ENCODE measurements at places on chromosomes 11 and 22.

DNA sequence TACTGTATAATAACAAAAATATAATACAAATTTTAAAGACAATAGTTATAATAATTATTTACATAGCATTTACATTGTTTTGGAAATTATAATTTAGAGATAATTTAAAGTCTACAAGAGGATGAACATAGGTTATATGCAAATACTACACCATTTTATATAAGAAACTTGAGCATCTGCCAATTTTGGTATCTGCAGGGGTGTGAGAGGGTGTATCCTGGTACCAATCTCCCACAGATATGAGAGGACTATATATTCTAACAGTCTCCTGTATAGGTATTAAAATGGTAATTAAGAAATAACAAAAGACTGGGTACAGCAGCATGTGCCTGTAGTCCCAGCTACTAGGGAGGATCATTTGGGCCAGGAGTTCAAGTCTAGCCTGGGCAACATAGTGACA, 134.4 kb downstream of the APOL5 start:
- DNase-seq, result no peak

GRCh38 chr11:100719362-100719761, 32.3 kb downstream of the ARHGAP42 start:
- no peak for DNase-seq

GRCh38 chr11:2968341-2968900, 23.7 kb downstream of the NAP1L4 start:
- DNase-seq, result no peak

GRCh38 chr11:12497431-12497830, 120.1 kb downstream of the PARVA start:
- no peak for DNase-seq

GRCh38 chr11:133987171-133987570, 30.4 kb upstream of the IGSF9B start:
- DNase-seq, result no peak

GRCh38 chr22:39771486-39771885, 122.1 kb downstream of the ENTHD1 start:
- no peak for DNase-seq

- DNase-seq, result no peak
These were observed 37.3 kb upstream of the MYO18B start for GRCh38 chr22:25704701-25705100.

DNA sequence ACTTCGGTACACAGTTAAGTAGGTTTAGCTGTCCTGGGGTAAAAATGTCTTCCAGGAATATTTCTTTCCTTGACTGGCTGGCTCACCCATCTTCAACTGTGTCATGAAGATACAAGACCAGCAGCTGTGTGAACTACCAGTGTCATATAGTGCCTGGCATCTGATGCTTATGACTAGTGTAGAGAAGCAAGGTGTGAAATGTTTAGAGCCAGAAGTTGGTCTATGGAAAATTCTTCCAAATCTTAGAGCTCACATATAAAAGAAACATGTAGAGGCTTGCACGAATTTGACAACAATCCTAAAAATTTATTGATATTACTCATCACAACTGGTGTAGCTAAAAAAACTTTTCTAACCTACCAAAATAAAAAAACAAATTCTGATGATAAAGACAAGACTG, 54.4 kb downstream of the ARL14EP start:
- no peak for DNase-seq

DNA sequence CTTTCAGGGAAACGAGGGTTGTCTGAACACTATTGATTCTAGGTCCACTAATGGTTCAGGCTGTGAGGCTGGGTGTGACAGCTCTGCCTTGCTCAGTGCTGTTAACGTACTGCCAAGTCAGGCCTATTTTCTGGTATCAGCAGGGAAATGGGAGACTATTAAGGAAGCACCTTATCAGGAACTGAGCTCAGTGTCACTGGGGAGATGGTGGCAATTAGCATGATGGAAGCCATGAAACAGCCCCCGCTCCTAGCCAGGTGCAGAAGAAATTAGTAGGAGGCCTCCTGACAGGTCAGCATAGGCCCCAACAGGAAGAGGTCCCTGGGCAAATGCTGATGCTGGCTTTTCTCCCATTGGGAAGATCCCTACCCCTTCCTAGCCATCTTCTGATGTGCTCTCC, 42.6 kb upstream of the LMO2 start:
- DNase-seq, result no peak

DNA sequence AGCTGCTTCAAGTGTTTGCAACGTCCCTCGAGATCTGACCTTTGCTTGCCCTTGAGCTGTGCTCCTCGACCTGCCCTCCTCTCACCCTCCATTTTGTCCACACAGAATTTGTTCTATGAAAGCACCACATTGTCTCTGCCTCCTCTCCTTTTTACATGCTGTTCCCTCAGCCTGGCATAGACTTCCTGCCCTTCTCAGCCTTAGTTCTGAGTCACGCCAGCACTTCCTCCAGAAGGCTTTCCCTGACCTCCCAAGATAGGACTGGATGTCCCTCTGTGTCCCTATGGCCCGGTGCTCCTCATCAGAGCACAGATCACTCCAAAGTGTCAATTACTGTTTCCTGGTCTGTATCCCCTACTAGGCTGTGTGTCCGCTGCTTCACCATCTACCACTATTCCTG, 16.2 kb downstream of the JHY start:
- no peak for DNase-seq

DNA sequence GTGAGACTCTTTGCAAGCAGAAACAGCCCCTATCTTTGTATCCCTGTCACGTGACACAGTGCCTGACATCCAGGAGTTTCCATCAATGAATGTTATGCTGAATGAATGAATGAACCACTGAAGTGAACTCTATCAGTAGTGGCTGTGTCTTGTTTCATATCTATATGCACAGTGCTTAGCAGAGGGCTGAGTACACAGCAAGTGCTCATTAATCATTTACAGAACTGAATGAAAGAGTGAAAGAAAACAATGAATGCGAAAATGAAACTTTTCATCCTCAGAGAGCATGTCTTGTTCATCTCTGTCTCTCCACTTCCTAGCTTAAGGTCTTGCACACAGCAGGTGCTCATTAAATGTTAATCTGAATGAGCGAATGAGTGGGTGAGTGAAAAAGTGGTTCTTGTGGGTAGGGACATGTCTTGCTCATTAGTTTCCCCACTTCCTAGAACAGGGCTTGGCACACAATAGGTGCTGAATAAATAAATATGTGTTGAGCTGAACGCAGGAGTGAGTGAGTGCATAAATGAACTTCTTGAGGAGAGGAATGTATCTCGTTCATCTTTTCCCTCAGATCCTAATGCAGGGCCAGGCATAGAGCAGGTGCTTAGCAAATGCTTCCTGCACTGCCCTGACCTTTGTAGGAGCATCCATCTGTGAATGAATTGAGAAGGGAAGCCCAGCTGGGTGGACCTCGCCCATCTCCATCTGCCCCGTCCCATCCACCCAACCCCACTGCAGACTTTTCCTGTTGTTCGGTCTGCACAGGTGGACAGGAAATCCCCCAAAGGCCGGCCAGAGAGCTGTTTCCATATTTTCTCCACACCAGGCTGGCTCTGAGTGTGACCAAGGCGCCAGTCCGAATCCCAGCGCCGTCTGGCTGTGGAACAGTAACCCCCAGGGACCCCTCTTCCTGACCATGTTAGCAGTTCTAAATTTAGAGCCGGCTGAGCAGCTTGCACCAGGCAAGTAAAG, 113.4 kb upstream of the CRYBB3 start:
- DNase-seq, result no peak

DNA sequence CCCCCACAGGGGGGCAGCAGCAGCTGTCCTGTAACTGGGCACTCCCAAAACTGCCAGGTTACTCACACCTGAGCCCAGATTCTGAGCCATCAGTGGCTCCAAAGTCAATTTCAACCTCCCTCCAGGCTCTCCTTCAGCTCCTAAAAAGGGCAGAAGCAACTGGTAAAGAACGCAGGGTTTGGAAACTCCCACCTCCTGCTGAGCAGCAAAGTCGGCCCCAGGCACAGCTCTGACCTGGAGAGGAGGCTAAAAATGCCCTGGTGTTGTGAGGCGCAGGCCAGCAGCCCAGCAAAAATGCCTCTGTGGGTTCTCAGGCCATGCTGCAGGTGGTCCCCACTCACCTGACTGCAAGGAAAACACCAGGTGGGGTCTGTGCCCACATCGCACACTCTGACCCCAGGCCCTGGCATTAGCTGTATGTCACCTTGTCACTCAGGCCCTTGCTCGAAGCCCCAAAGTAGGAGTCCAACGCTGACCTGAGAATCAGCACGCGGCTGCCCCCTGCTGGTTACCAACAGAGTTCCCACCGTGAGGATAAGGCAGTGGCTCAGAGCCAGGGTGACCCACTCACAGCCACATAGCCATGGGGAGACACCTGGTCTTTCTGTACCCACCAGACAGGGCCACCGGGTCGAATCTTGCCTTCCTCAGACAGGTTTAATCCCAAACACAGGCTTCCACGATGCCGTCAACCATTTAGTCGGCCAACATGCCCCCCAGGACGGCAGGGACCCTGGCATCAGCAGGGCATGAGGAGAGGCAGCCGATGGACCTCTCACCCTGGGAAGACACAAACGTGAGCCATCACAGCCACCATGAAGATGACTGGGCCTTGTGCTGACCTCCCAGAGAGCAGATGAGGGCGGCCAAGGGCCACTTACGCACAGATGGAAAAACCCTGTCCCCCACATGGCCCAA, 11.1 kb downstream of the POLR3H start:
- no peak for DNase-seq

- DNase-seq, result no peak
These were observed 20.6 kb downstream of the ELFN2 start for GRCh38 chr22:37406441-37407235.

DNA sequence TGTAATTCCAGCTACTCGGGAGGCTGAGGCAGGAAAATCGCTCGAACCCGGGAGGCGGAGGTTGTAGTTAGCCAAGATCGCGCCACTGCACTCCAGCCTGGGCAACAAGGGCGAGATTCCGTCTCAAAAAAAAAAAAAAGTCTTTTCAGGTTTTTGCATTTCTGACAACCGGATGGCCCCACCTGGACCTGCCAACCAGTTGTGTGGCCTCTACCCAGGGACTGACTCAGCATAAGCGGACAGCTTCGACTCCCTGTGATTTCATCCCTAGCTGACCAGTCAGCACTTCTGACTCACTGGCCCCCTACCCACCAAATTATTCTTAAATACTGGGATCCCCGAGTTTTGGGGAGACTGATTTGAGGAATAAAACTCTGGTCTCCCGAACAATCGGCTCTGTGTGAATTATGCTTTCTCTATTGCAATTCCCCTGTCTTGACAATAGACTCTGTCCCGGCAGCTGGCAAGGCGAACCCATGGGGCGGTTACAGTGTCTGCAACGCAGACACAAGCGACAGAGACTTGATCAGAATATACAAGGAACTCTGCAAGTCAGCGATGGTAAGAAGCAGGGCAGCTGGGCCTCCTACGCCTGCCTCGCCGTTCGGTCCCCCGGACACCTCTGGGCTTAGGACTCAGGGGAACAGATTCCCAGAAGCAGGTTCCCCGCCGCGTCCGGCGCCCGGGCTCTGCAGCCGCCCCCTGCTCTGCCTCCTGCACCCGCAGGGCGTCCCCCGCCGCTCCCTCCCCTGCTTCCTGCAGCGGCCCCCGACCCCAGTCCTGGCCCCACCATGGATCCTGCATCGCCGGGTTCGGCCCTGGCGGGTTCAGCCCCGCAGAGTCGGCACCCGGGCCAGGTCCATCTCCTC, 741 bp upstream of the TALDO1 start:
- no peak for DNase-seq

DNA sequence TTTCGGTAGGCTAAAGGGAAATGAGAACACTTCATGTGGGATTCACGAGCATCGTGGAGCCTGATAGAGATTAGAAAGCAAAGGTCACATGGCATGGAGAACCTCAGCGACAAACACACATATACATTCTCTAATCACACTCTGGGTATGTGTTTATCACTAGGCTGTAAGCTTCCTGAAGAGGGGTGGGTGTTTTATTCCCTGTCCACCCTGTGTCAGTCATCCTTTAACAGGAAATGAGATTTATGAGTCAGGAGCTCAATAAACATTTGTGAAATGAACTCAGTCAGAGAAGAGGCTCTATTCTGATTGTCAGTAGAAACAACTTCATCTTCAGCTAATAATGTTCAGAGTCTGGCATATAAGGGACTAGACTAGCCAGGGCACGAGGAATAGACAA, 71.7 kb upstream of the EIF3M start:
- no peak for DNase-seq

DNA sequence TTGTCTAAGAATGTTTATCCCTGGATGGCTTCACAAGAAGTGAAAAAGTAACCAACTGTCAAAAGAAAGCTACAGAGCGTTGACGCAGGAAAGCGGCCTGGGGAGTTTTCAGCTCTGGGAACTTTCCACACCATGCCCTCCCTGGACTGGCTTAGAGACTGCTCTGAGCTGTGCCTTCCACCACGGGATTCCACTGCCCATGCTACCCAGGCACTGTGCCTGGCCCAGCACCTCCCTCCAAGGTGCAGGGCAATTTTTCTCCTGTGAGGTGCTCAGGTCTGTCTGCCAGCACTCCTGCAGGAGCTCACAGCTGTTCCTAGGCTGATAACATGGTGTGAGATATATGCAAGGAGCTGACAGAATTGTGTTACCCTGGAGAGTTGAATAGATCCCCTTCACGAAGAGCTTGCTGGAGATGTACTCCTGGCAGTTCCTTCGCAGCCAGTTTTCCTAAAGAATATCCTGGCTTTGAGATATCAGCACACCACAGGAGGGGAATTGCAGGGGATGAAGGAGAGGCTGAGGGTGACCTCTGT, 258.3 kb upstream of the B3GAT1 start:
- DNase-seq, result no peak

GRCh38 chr11:33642461-33643166, 58.0 kb downstream of the C11orf91 start:
- DNase-seq, result no peak

GRCh38 chr11:46663277-46663940, 37.0 kb downstream of the ARHGAP1 start:
- DNase-seq, result no peak

DNA sequence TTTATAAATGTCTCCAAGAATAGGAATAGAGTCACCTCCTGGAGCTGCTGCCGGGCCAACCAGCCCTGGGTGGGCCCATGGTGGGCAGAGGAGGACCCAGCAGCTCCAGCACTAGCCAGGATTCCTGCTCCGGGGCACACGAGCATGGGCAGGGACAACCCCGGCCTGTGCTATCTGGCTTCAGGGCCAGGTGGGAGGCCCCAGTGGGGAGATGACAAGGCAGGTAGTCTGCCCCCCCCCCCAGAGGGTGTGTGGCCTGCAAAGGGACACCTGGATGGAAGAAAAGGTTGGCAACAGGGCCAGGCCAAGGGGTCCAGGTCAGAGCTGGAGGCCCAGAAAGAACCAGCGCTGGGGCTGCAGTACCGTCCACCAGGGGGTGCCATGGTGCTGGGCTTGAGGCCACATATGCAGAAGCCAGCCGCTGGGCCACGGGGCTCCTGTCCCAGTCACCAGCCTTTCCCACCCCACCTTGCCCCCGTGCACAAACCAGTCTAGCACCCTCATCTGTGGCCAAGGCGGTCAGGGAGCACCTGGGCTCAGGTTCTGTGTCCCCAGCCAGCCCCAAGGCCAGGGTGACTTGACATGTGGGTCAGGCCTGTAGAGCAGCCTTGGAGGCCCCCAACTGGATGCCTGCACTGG, 3.4 kb downstream of the TSPAN32 start:
- peak; percentile 36 for DNase-seq

GRCh38 chr11:85939099-85940015, 84.2 kb downstream of the CCDC83 start:
- no peak for DNase-seq

Measured in AG09319 (cell line).